ENCODE measurements at places on chromosomes 7 and 10.

DNA sequence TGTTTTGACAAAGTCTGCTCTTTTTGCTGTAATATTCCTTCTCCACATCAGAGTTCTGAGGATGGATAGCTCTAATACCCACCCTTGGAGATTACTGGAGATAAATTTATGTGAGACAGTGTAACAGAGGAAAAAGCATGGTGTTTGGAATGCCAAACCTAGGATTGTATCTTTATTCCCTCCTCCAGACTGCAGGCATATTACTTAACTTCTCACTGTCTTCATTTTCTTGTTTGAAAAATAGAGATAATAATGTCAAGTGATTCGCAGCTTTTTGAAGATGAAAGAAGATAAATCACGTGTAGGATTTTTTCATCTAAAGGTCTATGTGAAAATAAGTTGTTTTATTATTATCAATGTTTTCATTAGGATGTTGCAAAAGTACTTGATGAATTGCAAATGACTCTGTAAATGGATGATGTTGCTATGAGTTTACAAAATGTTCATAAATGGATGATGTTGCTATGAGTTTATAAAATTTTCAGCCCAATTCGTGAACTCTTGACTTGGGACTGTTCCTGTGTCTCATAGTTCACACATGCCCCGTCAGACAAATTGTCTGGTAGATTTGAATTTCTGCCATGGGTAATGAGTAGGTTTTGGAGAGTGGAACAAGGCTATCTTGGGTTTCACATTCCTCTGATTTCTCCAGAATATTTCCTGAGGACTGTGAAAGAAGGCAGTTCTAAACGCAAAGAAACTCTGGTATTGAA is 113.1 kb upstream of the IGFBP3 start:
- DNase-seq, result no peak

GRCh38 chr7:107045195-107045960 is 873 bp downstream of the PRKAR2B start:
- no peak for DNase-seq

- DNase-seq, result no peak
Observed at GRCh38 chr7:5278766-5279165, 4.0 kb upstream of the SLC29A4 start.

GRCh38 chr7:112427984-112428383 is 22.3 kb upstream of the IFRD1 start:
- no peak for DNase-seq

- DNase-seq, result no peak
Observed at GRCh38 chr7:48053736-48054135, 18.4 kb downstream of the C7orf57 start.

DNA sequence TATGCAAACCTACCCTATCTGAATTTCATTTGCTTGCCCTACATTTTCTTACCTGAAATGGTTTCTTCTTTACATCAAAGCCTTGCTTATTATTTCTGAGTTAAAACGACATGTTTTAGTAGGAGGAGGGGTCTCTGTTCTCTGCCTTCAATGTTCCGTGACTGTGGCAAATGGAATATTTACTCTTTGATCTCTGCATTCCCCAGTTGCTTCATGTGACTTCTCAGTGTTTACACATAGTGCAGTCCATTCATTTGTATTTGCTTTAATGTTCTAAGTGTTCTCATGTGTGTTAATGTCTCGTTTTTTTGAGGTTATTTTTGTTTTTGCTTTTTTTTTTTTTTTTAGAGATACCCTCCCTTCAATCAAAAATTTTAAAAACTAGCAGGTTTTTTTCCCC is 75.8 kb downstream of the GNAI1 start:
- DNase-seq, result no peak

DNA sequence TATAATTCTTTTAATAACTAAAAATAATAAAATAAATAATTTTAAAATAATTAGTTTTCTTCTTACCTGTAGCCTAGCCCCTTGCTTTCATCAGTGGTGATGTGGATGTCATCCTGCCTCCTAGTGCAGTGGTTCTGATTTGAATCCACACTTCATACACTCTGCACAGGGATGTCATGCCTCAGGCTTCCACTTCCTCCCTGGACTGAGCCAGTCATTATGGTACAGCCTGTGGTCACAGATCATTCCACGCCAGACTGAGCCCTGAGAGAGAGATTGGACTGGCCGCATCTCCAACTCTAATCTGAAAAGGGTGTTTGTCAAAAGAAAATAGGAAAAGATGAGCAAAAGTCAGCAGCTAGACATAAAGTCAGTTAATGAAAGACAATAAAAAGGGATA is 436.2 kb upstream of the IGFBP3 start:
- DNase-seq, result no peak

DNA sequence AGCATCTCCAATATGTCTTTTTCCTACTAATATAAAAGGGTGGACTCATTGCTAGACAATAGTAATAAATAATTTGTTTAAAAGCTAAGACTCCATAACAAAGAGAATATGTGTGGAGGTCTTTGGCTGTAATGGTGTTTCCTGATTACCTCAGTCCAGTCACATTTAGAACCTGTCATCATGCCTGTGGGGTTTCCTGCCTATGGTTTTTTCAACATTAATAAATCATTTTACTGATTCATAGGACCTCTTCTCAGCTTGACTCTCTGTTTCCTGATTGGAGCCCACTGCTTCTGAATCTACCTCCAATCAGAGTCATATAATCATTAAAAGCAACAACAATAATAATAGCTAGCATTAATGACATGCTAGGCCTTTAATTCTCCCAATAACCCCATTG is 52.4 kb upstream of the GNAI1 start:
- no peak for DNase-seq

DNA sequence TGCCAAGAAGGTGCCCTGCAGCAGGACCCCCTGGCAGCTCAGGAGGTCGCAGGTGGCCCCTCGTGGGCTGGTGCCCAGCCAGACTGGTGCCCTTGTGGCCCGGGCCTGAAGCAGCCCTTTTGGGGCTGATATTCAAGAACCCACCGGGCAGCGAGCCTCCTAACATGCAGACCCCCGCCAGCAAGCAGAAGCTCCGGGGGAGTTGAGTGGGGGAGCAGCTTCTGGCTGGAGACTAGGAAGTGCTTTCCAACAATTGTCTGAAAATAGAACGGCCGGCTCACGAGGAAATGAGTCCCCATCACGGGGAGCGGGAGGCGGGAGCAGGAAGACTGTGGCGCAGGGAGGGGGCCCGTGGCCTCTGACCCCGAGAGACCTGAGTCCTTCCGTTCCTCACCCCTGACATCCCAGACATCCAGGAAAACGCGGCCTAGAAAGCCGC is 9.5 kb upstream of the INTS1 start:
- peak; percentile 63 for DNase-seq

DNA sequence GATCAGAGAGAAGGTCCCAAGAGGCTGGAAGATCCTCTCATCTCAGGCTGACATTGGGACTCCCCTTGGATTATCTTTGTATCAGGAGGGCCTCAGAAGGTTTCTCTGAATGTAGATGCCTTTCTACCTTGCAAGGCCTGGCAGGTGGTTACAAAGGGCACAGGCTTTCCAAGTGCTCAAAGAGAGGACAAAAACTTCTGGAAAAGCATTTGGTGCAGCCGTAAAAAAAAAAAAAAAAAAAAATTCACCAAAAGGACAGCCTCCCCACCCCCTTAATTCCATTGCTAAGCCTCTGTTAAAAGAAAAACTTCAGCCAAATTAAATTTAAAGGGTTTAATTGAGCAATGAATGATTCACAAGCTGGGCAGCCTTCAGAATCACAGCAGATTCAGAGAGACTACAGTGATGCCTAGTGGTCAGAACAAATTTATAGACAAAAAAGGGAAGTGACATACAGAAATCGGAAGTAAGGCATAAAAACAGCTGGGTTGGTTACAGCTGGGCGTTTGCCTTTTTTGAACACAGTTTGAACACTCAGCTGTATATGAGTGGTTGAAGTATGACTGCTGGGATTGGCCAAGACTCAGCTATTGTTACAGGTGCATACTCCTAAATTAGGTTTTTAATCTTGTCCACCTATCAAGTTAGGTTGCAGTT is 42.5 kb upstream of the LRGUK start:
- DNase-seq, result no peak

- no peak for DNase-seq
Observed at GRCh38 chr10:48302515-48303476, 3.7 kb upstream of the MAPK8 start.

- no peak for DNase-seq
Observed at GRCh38 chr10:85596389-85596788, 770.2 kb downstream of the GRID1 start.

- no peak for DNase-seq
Observed at GRCh38 chr10:66880292-66880691, 45.5 kb upstream of the LRRTM3 start.

DNA sequence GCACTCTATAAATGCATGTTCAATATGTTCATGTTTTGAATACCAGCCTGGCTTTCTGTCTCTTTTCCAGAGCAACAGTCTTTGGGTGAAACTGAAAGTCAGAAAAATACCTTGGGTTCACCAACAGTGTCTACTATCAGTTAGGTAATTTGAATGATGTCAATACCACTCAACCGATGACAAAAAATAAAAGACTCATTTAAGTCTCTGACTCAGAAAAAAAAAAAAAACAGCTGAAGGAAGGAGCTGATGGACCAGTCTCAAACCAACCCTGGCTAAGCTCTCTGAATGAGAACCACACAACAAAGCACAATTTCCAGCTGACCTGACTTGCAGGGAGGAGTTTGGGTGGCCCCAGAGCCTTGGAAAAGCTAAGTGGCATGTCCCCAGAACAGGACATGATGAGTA is 42.5 kb downstream of the ABLIM1 start:
- DNase-seq, result no peak

- DNase-seq, result peak; percentile 73
Observed at GRCh38 chr7:17506095-17506494, 207.6 kb downstream of the AHR start.

- DNase-seq, result no peak
Observed at GRCh38 chr7:158375034-158375433, 212.6 kb downstream of the PTPRN2 start.

DNA sequence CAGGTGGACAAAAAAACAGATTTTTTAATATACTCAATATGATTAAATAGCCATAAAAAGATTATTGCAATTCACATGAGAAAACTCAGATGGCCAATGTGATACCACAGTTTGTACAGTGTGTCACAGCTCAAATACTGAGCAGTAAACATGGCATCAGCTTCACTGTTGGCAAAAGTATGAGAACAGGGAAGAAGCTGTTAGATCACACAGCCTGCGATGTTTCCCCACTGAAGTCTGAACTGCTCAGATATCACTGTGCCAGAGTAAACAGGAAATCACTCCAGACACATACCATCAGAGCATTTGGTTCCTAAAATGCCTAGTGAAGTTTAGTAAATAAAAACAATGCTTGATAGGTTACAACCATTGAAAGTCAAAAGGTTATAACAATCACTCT is 347.8 kb downstream of the ETV1 start:
- DNase-seq, result no peak

DNA sequence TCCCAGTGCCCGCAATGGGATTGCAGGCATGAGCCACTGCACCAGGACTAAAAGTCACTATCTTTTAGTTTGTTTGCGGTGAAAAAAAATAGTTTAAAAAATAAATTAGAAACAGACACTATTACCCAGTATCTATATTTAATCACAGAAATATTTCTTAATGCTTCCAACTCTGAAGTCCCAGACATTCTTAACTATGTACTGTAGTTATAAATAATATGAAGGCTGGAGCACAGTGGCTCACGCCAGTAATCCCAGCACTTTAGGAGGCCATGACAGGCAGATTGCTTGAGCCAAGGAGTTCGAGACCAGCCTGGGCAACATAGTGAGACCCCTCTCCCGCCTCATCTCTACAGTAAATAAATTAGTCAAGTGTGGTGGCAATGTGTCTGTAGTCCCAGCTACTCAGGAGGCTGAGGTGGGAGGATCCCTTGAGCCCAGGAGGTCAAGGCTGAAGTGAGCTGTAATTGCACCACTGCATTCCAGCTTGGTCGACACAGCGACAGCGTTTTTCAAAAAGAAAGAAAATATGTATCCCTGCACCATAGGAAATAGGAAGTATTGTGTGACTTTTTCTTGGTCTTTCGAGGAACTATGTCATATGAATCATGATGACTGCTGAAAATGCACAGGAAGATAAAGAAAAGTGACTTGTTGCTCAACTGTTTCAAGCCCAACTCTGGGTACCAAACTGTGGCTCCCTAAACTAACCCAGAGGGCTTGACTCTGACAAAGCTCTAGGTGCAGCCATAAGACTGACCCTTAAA is 74.9 kb upstream of the STEAP1B start:
- no peak for DNase-seq

DNA sequence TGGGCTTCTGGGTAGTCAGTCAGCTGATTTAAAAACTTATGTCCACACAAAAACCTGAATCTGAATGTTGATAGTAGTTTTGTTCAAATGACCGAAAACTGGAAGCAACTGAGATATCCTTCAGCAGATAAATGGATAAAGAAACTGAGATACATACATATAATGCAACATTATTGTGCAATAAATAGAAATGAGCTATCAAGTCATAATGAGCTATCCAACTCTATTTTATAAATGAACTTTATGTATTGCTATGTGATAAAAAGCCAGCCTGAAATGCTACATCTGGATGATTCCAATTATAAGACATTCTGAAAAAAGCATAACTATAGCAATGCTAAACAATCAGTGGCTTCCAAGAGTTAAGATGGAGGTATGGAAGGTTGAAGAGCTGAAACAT is 748.7 kb downstream of the TNS3 start:
- DNase-seq, result no peak

DNA sequence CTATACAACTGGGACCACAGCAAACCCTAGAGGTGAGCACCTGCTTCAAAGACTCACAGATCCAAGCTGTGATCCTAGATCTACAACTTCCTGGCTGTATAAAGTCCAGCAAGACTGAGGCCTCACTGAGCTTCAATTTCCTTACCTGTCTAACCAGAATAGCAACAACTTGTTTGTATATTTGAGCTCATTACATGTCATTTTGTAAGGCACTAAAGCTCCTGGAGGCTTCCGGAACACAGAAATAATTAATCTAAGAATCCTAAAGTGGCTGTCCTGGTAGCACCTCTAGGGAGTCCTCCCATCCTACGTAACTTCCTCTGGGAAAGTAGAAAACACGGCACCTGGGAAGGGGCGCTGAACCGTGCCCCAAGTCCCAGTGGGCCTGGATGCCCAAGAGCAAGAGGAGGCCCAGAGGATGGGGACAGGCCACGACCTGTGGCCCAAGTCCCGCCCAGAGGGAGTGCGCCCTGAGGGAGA is 39.4 kb downstream of the HK1 start:
- DNase-seq, result no peak

DNA sequence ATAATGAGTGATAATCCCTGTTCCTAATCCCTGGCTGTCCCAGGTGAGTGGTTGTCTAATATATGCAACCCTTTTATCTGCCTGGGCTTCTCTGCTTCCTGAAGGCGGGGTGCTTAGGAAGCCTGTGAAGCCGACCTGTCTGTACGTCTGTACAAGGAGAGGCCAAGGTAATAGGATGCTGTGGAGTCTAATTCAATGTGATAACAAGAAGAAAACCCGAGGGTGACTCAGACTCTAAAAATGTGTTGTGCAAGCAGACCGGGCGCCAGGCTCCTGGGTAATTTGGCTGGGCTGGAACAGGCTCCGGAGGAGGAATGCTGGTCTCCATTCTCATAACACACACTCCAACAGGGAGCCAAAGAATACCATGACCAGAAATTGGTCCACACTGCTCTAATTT is 43.6 kb downstream of the THNSL1 start:
- DNase-seq, result peak; percentile 78

GRCh38 chr10:111126077-111126476 is 49.2 kb downstream of the ADRA2A start:
- DNase-seq, result no peak

All from upper lobe of left lung (tissue), 6 donors.